IMR-90 (cell line): ENCODE measurements at places on chromosomes 7 and 10. TPM values are rescaled to one million over a fixed set of nuclear protein-coding genes. Genes with fewer than 3 reads are reported as not detected.

The AOC1 gene
- total RNA-seq, result not detected in 2 replicates

The AKR1C8 gene
- total RNA-seq, result not detected in 2 replicates

The TMEM184A gene
- 0.28 and 0.36 TPM in 2 replicates for total RNA-seq

The KLF14 gene
- not detected in 2 replicates for total RNA-seq

The NACAD gene
- 0.54 and 0.56 TPM in 2 replicates for total RNA-seq

The SNCG gene
- 10.6 and 11.9 TPM in 2 replicates for total RNA-seq

The PPP1R17 gene
- not detected in 2 replicates for total RNA-seq

The SLC39A12 gene
- total RNA-seq, result not detected in 2 replicates

The SPDYE9 gene
- not detected in 2 replicates for total RNA-seq

The CC2D2B gene
- not detected in 2 replicates for total RNA-seq

The SLC13A1 gene
- not detected in 2 replicates for total RNA-seq

The SERPINE1 gene
- total RNA-seq, result 1,441 and 1,485 TPM in 2 replicates

The HTR5A gene
- not detected in 2 replicates for total RNA-seq

The C10orf90 gene
- 0.18 TPM in 1 of 2 replicates, not detected in the other for total RNA-seq

The COPS6 gene
- 158 and 185 TPM in 2 replicates for total RNA-seq

The AEBP1 gene
- total RNA-seq, result 1.1 and 1.4 TPM in 2 replicates

The ZEB1 gene
- 108 and 139 TPM in 2 replicates for total RNA-seq

The OPALIN gene
- total RNA-seq, result not detected in 2 replicates

The CDK14 gene
- total RNA-seq, result 28.1 and 29.6 TPM in 2 replicates

The EZH2 gene
- total RNA-seq, result 13.1 and 16.4 TPM in 2 replicates

The GPRIN2 gene
- total RNA-seq, result under 0.01 TPM in 1 of 2 replicates, not detected in the other

The FAM13C gene
- total RNA-seq, result 2.9 and 3.3 TPM in 2 replicates

The ADRA2A gene
- not detected in 2 replicates for total RNA-seq

The UPK3B gene
- total RNA-seq, result not detected in 2 replicates

The EBLN1 gene
- not detected in 2 replicates for total RNA-seq

The CARD11 gene
- total RNA-seq, result 0.18 and 0.28 TPM in 2 replicates

The GPR158 gene
- not detected in 2 replicates for total RNA-seq

The ARF5 gene
- total RNA-seq, result 113 and 128 TPM in 2 replicates
